ENCODE measurements at places on chromosomes 2 and 18.

DNA sequence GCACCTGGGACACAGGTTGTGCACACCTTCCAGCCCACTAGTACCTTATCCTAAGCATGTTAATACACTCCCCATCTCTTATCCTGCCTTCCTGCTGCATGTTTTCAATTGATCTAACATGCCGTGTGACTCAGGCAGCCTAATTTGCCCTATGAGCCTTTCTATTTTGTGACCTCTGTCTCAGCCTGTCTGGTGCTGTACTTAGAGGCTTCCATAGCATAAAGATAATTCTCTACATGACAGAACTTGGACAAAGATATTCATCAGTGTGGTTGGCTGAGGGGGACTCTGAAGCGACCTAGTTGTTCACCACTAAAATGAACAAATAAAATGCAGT, 8.6 kb upstream of the TMEM37 start:
- DNase-seq = no peak

DNA sequence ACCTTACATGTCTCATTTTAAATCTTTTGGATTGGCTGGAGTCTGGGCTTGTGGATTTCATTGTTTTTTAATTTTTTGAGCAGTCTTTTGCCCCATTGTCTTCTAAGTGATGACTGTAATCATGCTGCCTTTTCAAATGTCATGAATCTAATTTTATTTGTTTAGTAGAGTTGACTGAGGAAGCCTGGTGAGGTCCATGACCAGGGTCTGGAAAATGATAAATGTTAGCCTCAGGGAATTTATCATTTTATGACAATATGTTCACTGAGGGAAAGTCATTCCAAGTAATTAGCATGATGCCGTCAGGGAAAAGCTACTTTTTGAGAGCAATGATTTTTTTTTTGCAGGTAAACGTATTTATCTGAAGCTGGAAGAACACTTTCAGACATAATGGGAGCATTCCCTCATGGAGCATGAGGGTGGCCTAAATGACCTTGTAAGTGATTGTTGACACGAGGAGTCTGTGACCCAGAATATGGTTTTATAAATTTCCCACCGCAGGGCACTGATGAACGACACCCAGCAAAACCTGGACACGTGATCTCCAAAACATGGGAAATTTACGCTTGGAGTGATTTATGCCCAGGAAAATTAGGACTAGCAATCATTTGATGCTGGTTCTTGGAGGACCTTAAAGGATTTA, 155.3 kb upstream of the NABP1 start:
- no peak for DNase-seq

DNA sequence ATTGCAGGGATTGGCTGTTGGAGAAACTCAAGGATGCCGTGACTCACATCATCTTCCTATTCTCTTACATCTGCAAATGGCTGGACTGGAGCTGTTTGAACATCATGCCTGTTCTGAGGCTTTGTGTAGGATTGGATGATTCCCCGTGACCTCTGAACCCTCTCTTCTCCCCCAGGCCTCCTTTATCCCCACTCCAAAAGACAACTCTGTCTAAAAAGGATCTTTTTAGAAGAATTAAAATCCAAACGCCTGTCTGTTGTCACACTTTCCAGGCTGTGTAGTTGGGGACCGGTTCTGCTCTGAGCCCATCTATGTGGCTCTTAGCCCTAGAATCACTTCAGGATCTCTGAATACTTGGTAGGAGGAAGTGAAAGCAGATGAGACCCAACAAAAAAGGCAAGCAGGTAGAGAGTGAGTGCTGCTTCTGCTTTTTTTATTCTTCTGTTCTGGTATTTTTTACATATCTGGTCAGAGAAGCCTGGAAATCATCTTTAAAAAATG, 565 bp downstream of the SP140 start:
- no peak for DNase-seq

- no peak for DNase-seq
Observed at GRCh38 chr2:11093467-11093866, 61.8 kb upstream of the SLC66A3 start.

- DNase-seq = no peak
Observed at GRCh38 chr2:135311962-135312361, 219.1 kb downstream of the ZRANB3 start.

GRCh38 chr2:232230560-232230959, 148.0 kb upstream of the ALPP start:
- peak; percentile 26 for DNase-seq

GRCh38 chr2:65215946-65216345, 11.7 kb upstream of the ACTR2 start:
- no peak for DNase-seq

GRCh38 chr18:30175061-30175574, 867.4 kb downstream of the DSC3 start:
- no peak for DNase-seq

- DNase-seq = no peak
Observed at GRCh38 chr18:31093294-31093693, 8.9 kb downstream of the DSC2 start.

- no peak for DNase-seq
Observed at GRCh38 chr2:19349911-19350677, 8.3 kb downstream of the OSR1 start.

- peak; percentile 67 for DNase-seq
Observed at GRCh38 chr2:124678043-124678442, 653.0 kb downstream of the CNTNAP5 start.

GRCh38 chr2:100142393-100142792, at the start of gene AFF3:
AFF3 (minus strand) TSS chr2:100142590; CDS start chr2:100104454, 38,136 bp downstream.
- no peak for DNase-seq

DNA sequence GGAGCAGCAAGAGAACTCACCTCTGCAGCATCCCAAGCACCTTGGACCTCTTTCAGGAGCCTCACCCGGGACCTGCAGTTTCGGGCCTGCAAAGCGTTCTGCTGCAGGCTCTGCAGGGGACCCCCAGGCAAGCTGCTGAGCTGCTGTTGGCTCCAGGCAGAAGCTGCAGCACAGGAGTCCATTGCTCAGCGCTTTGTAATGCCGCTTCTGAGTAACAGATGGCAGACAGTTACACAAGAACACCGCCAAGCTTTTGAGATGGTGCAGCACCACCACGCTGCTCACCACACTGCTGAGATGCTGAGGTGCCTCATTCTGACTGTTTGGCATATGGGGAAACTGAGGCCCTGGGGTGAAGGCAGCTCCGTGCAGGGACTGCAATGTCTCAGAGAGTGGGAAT, 1.9 kb upstream of the GALNT14 start:
- peak; percentile 10 for DNase-seq

DNA sequence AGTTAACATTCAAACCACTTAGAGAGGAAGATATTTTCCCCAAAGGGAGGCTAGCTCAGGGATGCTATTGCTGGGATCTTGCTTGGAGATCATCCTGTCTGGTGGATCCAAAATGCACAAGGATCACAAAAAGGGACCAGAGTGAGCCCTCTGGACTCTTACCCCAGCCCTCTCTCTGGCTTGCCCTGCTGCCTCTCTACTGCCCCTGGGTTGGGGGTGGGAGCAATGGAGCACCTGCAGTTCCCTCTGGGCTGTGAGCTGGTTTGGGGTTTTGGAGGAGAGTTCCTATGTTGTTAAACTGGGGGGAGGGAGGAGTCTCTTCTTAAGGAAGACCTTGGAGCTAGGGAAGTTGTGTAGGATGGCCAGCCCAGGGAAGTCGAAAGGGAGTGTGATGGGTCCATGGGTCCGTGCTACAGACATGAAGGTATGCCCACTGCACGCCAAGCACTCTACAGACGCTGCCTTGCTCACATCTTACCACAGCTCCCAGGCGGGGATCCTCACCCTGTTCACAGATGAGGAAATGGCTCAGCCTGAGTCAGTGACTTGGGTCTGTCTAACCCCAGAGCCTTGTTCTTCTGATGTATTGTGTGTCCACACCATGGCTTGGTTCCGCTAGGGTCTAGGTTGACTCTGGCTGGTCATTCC, 3.8 kb downstream of the LBH start:
- no peak for DNase-seq

DNA sequence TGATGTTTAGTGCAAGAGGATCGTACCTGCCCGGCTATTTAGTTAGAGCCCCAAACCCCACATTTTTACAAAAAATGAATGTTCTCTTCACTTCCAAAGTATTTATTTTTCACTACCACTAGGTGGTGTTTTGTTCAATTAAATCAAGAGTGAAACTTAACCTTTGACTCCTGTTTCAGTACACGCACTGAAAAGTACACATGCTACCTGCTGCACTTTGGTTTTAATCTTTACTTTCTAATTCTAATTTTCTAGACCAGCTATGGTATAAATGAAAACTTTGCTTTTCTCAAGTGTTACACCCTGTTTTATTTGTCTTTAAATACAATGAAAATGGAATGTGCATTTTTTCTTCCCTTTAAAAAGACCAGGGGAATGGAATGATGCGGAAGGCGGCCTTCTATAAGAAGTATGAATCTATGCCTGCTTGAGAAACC, 31.4 kb upstream of the CHN1 start:
- peak; percentile 29 for DNase-seq

GRCh38 chr2:78586316-78586715, 439.2 kb upstream of the REG3G start:
- no peak for DNase-seq

- DNase-seq = no peak
Observed at GRCh38 chr18:37689841-37690240, 124.2 kb upstream of the CELF4 start.

GRCh38 chr2:23556929-23557328, 171.9 kb downstream of the KLHL29 start:
- DNase-seq = no peak

GRCh38 chr2:142975239-142975638, 97.8 kb downstream of the KYNU start:
- DNase-seq = no peak

GRCh38 chr2:17337507-17337906, 180.7 kb downstream of the RAD51AP2 start:
- DNase-seq = no peak

- DNase-seq = no peak
Observed at GRCh38 chr18:42281124-42281523, 326.1 kb downstream of the PIK3C3 start.

DNA sequence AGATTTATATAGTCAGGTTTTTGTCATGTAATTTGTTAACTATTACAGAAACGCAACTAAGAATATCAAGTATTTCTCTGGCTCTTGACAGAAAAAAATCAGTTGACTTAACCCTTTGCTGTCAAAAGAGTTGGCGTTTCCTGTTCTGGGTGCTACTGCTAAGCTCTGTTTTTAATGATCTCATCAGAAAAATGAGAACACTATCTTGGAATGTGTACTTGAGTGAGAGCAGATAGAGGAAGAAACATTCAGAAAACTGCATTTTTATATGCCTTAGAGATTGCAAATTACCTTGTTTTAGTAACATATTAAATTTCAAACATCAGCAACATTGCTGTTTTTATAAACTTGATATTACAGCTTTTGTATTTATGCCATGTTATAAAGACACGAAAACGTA, 297.9 kb downstream of the RDH14 start:
- DNase-seq = no peak

DNA sequence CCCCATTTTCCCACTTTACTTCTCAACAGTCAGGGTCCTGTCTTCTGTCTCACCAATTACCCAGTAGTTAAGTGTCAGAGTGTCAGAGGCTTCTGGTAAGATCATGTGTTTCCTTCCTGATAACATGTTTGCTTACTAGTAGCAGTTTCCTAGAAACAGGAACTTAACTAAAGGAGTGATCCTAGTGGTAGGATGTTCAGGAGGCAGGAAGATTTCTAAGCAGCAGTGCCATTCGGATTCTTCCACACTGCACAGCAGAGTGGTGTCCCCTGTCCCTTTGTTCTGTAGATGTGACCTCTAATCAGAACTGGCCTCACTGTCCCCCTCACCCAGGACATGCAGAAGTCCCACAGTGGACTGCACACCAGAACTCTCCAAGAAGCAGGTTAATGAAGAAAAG, 221.8 kb upstream of the OSR1 start:
- no peak for DNase-seq

Data from EH (cell line).